ENCODE measurements at places on chromosomes 7 and 10.

GRCh38 chr7:123494193-123494796 is 40.1 kb downstream of the IQUB start:
- DNase-seq: peak; percentile 31

GRCh38 chr7:4017081-4017480 is 665.0 kb upstream of the FOXK1 start:
- no peak for DNase-seq

GRCh38 chr7:71239586-71240268 is 107.8 kb downstream of the GALNT17 start:
- no peak for DNase-seq

DNA sequence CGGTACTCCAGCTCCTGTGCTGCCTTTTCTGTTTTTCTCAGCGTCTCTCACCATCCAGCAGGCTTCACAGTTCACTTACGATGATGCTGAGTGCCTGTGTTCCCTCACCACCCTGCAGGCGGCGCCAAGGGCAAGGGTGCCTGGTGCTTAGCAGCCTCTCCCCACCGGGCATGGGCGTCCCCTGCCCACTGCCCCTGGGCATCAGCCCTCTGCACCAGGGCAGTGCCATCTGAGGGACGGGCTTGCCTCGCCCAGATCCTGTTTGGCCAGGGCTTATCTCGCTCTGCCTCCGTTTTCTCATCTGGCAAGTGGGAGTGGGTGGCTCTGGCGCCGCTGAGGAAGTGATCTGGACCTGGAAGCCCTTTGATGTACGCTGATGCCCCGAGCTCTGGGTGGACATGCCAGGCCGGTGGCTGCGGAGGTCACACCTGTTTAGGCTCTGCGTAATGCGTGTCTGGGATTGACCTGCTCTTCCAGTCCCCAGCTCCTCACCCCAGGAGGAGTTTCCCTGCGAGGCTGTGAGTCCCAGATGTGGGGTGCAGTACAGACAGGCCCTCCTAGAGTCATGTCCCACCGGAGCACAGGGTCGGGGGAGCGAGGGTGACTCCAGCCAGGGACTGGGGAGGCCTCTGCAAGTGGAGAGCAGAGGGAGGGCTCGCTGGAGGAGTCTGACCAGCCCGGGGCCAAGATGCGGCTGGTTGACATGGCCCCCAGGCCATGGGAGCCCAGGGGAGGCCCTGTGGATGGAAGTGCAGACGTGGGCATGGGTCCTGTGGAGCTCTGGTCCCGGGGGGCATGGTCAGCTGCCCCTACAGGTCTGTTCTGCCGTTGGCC is 11.8 kb downstream of the TTYH3 start:
- no peak for DNase-seq

- DNase-seq: no peak
Measured at GRCh38 chr7:43785420-43785819, 26.9 kb downstream of the BLVRA start.

- no peak for DNase-seq
Measured at GRCh38 chr7:75663302-75663907, 75.3 kb downstream of the HIP1 start.

DNA sequence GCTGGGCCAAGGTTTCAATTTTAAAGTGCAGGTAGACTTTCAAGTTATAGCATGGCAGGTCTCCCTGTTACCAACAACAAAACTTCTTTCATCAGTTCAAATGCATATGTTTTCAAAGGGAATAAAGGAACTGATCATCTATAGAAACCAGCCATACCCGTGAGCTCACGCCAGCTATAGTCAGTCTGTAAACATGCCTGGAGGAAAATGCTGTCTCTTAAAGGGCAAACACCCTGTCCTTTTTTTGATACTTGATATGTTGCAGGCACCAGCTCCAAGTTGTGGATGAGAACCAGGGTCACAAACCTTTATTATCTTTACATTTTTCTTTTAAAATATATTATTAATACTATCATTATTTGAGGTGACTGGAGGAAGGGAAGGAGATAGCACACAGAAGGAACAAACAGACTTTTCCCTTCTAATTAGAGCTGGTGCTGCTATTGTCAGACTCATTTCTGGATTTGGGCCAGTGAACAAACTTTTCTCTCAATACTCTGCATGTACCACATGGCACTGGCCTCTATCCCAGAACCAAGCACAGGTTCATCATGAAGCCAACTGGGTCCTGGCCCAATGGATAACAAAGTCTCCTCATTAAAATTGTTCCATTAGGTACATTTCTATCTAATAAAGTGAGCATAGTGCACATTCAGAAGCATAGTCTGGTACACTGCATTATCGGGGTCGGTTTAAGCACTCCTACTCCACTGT is 1102.4 kb downstream of the SORCS3 start:
- DNase-seq: no peak

GRCh38 chr7:94030634-94031033 is 26.5 kb upstream of the BET1 start:
- no peak for DNase-seq

GRCh38 chr10:114754445-114755320 is 66.9 kb upstream of the FHIP2A start:
- DNase-seq: no peak

DNA sequence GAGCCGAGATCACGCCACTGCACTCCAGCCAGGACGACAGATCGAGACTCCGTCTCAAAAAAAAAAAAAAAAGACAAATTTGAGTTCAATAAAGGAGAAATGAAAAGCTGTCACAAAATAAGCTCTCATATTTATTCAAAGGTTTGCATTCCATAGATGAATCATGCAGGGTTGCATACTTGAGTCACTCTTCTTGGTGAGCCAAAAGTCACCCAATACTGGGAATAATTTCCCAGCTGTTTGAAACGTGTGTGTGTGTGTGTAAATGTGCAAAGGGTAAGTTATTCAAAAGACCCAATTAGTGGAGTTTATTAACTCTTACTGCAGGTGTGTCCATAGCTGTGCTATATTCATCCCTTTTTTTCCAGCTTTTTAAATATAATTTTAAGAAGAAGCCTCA is 297.7 kb downstream of the CCDC3 start:
- no peak for DNase-seq

GRCh38 chr10:23314835-23315239 is 29.8 kb downstream of the C10orf67 start:
- DNase-seq: peak; percentile 29

- DNase-seq: no peak
Measured at GRCh38 chr7:132897093-132897687, 184.7 kb downstream of the CHCHD3 start.

DNA sequence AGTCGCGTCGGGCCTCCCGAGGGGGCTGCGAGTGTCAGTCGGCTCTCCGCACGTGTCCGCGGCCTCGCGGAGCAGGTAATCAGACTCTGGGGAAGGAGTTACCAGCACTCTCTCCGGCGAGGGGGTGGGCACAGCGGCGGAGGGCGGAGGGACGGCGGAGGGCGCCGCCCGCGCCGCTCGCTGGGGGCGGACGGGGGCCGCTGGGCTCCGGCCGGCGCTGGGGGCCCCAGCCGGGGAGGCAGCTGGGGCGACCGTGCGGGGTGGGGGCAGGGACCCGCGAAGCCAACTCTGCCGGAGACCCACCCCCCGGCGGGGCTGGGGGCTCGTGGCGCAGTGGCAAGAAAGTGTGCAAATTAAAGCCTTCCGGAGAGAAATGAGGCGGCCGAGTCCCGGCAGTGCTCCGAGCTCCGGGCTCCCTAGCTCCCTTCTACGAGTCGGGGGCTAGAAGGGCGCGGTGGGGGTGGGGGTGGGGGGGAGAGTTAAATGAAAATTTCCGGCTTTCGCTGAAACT is at the start of gene CDK6:
Gene CDK6, minus strand, starts transcription at position 85 of the 511 bp plus-strand sequence. CDS start 3,250 bp downstream, outside the sequence.
- peak; percentile 65 for DNase-seq

DNA sequence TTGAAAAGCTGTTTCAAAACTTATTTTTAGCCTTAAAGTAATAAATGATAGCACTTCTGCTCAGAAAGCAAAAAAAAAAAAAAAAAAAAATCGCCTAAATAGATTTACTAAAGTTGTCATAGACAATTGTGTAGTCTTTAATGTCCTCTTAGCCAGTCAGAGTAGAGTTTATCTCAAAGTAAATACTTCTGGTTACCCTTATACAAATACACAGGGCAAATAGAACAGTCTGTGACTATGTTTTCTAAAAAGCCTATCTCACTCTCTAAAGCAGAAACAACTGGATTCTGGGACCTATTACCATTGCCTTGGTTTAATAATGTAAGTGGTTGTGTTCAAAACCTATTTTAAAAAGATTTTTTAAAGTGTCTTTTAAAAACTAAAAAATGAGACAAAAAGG is 156.2 kb upstream of the THSD7A start:
- no peak for DNase-seq

GRCh38 chr10:56881218-56881617 is 520.2 kb upstream of the ZWINT start:
- DNase-seq: no peak

GRCh38 chr10:13658871-13659685 is 72.3 kb downstream of the PRPF18 start:
- DNase-seq: no peak

GRCh38 chr7:45978010-45978681 is 57.1 kb upstream of the IGFBP3 start:
- no peak for DNase-seq

Measured in D341Med (cell line).